Activated gamma-delta T cell treated with anti-CD3 and anti-CD28 coated beads, Interleukin-2, amount 50 U/mL, for 16 hours (primary cell): ENCODE measurements at places on chromosomes 2 and 18.

GRCh38 chr2:119810049-119810630 is 50.4 kb downstream of the PTPN4 start:
- no peak for DNase-seq

GRCh38 chr2:181304011-181304844 is 153.0 kb upstream of the ITGA4 start:
- DNase-seq = no peak

- DNase-seq = no peak
These were observed 66.6 kb upstream of the PELI1 start for GRCh38 chr2:64210816-64211215.

- no peak for DNase-seq
These were observed 925.0 kb upstream of the GYPC start for GRCh38 chr2:125730921-125731320.

- DNase-seq = no peak
These were observed 35.9 kb upstream of the KLF11 start for GRCh38 chr2:10007435-10007834.

- DNase-seq = no peak
These were observed 295.5 kb downstream of the ZNF521 start for GRCh38 chr18:25056429-25056828.

DNA sequence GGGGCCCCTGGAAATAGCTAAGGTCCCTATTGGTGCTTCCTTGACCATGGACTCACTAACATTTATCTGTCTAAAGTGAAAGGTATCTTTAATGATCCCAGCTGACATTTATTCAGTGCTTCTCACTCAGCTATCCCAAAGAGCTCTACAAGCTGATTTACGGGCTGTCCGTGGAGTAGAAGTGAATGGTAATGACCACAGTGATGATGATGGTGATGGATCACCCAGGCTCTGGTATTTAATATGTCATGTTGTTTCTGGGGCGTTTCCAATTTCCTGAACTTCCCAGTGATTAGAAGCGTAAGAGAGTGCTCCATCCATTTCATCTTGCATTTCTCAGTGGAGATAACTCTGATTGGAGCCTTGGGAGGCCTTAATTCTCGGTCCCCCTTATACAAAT is 304.3 kb downstream of the HRH4 start:
- no peak for DNase-seq

DNA sequence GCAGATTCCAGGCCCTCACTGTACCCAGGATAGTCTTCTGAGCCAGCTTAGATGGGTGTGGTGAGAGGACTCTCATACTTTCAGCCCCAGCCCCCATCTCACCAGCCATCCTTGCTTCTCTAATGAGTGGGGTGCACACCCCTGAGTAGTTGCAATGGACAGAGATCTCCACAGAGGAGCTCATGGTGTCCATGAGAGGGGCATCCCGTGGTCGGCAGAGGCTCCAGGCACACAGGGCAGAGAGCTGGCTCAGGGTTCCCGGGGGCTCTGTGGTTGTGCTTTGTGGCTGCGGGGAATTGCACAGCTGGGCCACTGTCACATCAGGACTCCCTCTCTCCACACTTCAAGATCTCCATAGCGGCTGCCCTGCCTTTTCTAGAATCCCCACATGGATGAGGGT is 226.0 kb upstream of the PXDN start:
- no peak for DNase-seq

DNA sequence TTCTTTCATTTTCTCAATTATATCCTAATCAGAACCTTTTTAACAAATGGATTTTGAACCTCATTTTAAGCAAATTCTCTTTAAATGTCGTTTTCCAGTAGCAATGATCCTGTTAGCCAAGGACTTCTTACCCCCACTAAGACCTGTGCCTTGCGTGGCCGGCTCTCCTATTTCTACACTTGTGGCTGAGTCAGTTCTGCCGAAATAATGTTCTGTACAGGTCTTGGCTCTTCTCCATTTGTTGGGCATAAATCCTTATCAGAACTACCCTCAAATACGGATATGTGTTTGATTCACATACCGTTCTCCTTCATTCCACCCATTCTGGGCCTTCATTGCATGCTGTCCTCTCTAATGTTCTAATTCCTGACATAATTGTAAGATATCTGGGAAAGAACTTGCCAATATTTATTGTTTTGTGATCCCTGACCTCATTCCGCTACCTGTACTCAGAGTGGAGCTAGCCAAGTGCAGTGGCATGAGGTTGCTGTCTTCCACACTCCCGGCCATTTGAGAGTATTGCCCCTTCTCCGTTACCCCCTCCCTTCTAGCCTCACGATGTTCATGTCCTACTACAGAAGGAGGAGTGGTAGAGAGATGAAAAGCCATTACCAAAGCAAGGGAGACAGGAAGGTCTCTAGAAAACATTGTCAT is 78.7 kb downstream of the MYOM1 start:
- DNase-seq = no peak

DNA sequence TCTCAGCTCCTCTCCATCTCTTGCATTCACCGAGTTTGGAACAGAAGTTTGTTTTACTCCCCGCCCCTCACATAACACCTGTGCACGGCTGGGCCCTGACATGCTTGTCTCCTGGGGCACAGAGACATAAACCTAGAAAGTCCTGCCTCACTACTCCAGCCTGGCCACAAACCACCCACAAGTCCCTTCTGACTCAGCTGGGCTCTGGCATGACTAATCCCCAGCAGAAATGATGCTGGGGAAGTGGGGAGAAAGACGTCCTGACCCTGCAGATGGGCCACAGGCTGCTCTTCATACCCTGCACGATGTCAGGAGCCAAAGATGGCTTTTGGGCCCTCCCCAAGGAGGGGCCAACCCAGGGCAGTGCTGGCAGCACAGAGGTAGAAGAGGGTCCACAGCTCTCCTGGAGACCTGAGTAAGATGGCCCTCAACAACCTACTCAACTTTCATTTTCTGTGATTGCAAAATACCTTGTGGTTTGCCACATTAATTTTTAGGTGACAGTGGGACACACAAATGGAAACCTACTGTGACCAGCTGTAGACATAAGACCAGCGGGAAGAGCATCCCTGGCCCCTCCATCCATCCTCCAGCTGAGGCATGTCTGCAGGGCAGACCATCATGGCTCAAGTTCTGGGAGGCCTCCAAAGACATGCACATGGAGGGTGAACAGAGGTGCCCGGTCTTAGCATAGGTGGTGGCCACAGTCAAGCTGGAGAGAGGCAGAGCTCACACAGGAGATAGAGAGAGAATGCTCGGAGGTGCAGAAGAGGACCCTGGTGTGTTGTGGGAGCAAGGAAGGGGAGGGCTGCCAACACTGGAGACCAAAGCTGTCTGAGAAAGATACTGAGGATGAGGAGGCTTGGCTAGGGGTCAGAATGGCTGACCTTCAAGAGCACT is 40.0 kb downstream of the DNMT3A start:
- DNase-seq = peak; percentile 61

- DNase-seq = no peak
These were observed 41.4 kb upstream of the SMAD7 start for GRCh38 chr18:48992133-48992532.

GRCh38 chr2:226796840-226797288 is 2.8 kb downstream of the IRS1 start:
- no peak for DNase-seq

DNA sequence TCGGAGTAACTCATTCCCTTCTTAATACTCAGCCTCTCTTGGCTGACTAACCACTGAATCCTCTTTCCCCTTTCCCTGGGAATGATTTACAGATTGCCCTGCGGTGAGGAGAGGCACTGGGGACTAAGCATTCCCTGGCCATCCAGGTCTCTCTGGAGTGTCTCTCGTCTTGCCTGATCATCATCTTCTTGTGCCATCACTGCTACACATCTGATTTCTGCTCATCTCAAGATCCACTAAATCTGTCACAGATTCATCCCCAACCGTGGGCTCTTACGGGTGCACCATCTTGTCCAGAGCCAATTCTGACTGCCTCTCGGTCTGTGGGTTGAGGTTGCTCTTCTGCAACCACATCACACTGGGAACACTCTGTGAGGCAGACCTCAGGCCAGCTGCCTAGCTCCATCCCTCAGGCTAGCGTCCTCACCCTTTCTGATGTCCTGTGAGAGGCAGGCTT is 12.0 kb downstream of the SFTPB start:
- DNase-seq = no peak

GRCh38 chr2:85666435-85667316 is 1.3 kb downstream of the SFTPB start:
- DNase-seq = no peak

DNA sequence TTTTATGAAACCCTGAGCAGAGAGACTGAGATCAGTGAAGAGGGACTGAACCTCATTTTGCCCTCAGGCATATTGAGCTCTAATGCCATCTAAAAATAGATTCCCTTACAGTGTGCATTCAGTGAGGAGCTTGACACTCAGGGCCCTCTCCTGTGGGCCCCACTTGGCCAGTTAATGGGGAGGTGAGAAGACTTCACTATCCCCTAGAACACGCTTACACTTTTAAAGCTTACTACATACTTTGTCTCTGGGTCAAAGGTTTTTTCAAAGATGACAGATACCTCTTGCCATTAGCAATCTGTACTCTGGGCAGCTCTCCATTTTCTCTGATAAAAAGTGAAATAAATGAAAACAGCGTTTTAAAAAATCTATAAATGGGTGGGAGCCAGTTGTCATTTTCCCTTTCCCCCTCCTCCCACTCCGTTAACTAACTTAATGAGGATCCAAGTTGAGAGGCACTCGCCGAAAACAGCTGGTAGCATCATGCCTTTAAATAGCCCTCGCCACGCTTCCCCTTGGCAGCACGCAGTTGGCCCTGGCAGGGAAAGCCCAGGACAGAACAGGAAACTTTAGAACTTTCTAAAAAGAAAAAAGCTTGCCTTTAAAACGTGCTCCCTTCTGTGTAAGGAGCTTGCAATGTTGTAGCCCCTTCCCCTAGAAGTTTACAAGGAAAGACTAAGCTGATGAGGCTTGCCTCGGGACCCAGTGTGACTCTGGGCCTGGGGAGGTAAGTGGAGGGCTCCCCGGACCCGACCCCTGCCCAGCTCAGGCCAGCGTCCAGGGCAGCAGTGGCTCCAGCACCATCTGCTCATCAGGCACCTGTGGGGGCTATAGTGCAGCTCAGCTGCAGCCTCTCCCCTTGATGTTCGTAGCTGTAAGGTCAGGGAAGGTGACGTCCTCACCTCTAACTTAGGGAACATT is 58.8 kb upstream of the FOSL2 start:
- no peak for DNase-seq

DNA sequence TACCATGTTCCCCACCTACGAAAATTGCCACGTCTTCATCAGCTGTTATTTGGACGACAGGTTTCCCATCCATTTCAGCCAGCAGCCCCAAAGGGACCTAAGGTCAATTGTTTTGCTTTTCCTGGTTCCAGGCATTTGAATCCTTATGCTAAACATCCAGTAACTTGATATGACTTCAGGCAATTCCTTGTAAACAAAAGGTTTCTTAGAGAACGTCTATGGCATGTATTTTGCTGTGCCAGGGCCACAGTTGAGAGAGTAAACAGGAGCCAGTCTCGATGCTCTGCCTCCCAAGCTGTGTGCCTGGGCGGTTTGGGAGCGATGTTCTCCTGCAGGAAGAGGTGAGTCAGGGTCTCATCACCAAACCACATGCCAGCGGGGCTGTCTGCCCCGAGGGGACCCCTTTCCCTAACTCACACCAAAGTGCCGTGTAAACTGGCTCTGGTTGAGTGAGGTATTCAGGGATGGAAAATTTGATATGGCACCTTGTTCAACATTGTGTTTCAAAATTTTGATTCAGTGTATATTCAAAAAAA is 12.9 kb upstream of the MC5R start:
- DNase-seq = no peak

DNA sequence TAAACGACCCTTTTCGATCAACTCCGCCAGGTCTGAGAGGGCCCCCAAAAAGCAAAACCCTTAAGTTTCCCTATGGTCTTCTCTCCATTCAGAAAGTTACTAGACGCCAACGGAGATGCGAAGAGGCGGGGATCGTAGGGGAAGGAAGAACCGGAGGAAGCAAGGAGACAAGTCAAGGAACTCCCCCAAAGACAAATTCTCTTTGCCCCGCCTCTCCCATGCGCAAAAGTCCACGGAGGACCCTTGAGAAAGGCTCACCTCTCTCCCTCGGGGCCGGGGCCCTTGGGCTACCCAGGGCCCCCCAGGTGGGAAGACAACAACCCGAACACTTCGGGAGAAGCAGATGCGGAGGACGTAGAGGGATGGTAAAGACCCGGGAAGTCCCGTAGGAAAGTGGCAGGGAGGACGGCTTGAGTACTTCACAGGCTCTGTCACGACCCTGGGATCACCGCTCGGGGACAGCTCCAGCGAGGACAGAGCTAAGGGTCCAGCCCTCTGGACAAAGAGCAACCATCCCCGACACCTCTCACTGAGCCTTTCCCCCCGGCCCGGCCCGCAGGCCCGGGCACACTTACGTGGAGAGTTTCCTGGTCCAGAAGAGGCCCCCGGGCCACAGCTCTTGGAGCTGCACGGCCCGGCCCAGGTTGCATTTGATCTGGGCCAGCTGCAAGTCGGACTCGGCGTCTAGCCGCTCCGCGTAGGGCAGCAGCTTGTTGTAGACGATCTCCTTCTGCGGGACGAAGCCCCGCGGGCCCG is 647 bp downstream of the PSME4 start:
- peak; percentile 6 for DNase-seq

DNA sequence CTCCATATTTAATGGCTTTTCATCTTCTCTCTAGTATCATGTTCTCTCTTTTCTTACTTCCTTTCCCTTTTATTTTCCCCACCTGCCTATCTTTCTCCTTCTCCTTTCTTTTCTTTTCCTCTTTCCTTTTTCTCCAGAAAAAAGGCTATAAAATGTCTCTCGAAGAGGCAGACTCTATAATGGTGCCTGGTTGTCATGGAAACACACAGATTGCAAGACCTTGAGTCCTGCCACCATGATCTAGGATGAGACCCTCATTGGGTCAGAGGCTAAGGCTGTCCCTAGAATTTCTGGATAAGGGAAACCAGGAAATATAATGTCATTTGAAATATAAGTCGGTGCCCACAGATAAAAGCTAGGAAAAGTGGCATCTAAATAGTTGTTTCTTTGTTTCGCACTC is 36.5 kb upstream of the LHCGR start:
- no peak for DNase-seq

- DNase-seq = no peak
These were observed 57.8 kb upstream of the OTOS start for GRCh38 chr2:240198226-240198625.

DNA sequence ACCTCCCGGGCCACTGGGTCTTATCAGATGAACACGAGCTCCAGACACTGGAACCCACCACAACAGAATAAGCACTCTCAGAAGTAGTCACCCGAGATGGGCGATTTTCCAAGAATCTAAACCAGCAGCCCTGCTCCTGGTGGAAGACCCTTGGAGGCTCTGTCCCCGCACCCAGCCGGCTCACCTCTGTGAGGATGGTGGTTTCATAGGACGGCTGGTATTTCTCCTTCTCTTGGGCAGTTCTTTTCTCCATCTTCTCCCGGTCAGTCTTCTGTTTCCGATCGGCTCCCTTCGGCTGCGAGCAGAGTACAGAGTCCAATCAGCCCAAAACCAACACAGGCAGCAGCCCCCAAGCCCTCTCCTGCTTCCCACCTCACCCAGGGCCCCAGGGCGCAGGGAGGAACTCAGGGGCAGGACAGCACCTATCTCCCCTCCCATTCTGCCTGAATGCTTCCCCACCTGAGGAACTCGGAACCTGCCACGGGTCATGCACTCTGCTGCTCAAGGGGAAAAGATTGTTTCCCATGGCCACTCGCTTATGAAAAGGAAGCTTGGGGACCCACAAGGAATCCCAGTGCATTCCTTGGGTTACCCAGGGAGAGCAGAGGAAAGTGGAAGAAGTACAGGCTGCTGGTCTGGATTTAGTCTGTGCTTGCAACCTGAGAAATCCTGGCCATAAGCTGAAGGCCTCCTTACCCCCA is 42.7 kb downstream of the TFCP2L1 start:
- no peak for DNase-seq
